Choroid plexus epithelial cell (primary cell): ENCODE measurements at places on chromosomes 7 and 10.

DNA sequence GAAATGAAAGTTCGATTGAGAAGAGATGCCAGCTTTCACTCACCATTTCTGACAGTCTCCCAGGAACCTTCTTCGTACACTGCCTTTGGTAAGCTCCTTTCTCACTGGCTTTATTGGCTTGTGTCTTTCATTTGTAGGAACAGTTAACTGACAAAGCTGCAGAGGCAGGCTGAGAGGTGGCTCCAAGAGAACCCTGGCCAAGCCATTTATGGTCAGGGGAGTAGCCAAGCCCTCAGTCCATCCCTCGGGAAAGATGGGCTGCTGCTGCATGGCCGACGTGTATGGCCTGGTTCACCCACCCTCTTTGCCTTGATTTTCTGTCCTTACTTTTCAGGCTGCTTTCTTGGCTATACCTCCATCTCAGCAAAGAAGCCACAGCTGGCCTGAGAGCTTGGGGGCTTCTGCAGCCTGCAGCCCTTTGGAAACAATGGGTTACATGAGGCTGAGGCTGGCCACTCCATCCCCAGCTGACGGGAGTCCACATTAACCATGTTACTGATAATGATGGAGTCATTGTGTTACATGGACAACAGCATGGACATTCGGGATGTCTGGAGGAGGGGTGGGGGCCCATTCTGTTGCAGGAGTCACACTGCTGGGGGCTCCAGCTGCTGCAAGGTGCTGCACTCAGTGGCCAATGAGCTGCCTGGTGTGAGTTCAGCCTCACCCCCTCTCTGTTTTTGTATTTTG, at the start of gene OPALIN:
Gene OPALIN, minus strand, starts transcription at position 152 of the 690 bp plus-strand sequence. Its CDS starts 106 bp downstream, at position 46.
- DNase-seq = no peak

- peak; percentile 68 for DNase-seq
Measured at GRCh38 chr10:77582710-77583115, 54.9 kb downstream of the KCNMA1 start.

- DNase-seq = no peak
Measured at GRCh38 chr10:1378473-1378872, 322.3 kb downstream of the WDR37 start.

- no peak for DNase-seq
Measured at GRCh38 chr7:26190417-26190869, 10.1 kb downstream of the HNRNPA2B1 start.
